ELR (cell line): ENCODE measurements at places on chromosomes 3 and 15.

DNA sequence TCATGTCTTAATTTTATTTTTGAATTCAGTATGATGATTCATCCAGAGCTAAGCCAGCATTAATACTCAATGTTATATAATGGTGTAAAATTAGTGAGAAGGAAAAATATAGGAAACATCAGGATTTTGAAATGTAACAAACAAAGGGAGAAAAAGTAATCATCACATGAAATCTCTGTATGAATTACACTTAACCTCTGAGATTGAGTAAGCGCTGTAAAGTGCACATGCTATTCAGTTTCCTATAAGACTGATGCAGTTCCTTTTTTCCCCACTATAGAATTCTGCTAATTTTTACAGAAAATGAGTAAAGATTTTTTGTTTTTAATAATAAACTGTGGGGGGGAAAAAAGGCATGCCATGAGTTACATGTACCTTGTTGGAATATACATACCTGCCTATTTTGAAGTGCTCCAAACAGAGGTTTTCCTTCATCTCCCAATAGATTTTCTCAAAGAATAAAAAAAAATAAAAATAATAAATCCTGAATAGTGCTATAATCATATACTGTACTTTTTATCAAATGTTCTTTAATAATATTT lies 64.0 kb upstream of the TTBK2 start:
- peak; percentile 30 for DNase-seq

DNA sequence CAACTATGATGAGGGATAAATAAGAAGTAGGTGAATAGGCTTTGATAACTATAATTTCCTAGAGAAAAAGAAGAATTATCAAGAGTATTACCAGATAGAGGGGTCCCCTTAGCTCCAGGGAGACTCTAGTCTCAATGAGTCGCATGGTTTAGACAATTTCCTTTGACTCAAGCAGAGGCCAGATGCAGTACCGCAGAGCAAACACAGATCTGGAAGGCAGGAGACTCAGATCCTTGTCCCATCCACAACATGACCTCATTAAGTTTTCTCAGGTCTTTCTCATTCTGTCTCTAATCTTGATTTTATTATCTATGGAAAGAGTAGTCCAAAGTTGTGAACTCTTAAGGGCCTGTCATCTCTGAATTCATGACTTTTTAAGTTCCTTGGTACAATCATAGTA lies 987.9 kb downstream of the NTRK3 start:
- DNase-seq: peak; percentile 62

GRCh38 chr15:40995656-40996055 lies 42.4 kb downstream of the CHAC1 start:
- no peak for DNase-seq

DNA sequence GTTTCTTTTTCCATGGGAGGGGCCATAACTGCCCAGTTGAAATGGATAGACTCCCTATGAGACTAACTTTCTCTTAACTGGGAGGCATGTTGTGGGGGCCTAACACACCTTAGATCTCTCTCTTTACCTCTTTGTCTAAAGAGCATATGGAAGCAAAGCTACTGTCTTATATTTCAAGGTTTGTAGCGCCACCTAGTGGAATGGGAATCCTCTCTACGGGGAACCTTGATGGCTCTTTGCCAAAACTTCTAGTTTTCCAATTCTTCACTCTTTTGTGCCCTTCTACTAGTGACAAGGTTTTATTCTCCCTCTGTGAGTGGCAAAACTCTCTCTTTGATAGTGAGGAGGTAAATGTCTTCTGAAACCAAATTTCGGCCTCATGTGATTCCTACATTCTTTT lies 1030.4 kb upstream of the CADM2 start:
- DNase-seq: peak; percentile 47

DNA sequence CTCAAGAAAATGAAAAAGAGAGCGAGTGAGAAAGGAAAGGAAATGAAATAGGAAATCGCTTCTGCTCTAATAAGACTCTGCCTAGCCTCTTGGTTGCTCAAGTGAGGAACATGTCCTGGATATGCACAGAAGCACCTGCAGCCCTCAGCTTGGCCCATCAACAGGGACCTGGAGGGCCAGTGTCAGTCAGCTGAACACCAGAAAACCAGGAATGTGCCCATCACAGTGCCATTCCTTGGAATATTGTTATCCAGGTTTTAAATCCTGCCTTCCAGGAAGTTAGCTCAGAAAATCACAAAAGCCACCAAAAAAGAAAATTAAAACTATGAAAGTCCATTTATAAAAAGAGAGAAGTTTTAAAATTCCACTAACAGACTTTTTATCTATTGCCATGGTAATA lies 173.4 kb upstream of the TPM1 start:
- no peak for DNase-seq

DNA sequence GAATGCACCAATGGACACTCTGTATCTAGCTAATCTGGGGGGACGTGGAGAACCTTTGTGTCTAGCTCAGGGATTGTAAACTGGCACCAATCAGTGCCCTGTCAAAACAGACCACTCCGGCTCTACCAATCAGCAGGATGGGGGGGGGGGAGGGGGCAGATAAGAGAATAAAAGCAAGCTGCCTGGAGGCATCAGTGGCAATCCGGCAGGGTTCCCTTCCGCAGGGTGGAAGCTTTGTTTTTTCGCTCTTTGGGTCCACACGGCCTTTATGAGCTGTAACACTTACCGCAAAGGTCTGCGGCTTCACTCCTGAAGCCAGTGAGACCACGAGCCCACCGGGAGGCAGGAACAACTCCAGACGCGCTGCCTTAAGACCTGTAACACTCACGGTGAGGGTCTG lies 827.1 kb downstream of the PLOD2 start:
- DNase-seq: no peak

DNA sequence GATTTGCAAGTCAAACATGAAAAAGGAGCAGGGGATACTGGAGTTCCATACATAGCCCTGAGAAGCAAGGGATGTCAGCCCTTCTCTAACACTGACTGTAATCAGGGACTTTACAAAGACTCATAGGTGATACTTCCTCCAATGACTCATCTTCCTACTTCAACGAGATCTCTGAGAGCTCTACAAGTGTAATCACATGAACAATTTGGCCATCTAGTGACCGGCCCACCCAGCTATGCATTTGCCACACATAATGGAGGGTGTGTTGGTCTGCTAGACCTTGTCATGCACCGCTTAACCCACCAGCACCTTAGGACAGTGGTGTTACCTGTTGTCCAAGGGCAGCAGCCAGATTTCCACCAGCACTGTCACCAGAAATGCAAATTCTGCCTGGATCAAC lies 75.3 kb downstream of the NCEH1 start:
- DNase-seq: peak; percentile 87

GRCh38 chr15:85404176-85404917 lies 23.9 kb downstream of the AKAP13 start:
- DNase-seq: no peak

GRCh38 chr3:82265747-82266146 lies 504.3 kb upstream of the GBE1 start:
- no peak for DNase-seq

DNA sequence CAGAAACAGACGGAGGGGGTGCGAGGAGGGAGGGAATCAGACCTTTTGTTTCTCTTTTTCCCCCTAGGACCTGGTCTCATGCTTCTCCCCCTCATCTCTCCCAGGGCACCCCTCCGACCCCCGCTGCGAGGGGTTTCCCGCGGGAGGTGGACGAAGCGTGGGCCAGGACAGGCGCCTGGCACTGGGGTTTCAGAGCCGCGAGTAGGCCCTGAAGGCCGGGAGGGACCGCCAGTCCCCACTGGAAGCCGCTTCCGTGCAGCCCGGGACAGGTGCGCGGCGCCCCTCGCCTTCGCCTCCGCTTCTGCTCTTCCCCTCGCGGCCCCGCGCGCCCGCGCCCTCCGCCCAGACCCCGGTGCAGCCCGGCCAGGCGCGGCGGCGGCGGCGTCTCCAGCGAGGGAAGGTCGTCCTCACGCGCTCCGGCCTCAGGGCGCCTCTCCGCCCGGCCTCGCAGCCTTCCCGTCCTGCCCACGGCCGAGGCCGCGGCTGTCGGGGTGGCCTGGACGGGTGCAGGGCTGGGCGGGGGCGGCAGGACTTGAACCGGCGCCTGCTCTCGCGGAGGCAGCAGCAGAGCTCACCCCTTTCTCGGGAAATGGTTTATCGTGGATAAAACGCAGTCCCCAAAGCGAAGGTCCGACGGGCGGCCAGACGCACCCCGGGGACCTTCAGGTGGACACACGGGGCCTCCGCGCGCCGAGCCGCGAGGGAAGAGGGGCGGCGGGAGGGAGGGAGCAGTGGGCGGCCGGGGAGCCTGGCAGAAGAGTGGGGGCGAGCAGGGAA lies 31.5 kb upstream of the ADAMTS17 start:
- no peak for DNase-seq

DNA sequence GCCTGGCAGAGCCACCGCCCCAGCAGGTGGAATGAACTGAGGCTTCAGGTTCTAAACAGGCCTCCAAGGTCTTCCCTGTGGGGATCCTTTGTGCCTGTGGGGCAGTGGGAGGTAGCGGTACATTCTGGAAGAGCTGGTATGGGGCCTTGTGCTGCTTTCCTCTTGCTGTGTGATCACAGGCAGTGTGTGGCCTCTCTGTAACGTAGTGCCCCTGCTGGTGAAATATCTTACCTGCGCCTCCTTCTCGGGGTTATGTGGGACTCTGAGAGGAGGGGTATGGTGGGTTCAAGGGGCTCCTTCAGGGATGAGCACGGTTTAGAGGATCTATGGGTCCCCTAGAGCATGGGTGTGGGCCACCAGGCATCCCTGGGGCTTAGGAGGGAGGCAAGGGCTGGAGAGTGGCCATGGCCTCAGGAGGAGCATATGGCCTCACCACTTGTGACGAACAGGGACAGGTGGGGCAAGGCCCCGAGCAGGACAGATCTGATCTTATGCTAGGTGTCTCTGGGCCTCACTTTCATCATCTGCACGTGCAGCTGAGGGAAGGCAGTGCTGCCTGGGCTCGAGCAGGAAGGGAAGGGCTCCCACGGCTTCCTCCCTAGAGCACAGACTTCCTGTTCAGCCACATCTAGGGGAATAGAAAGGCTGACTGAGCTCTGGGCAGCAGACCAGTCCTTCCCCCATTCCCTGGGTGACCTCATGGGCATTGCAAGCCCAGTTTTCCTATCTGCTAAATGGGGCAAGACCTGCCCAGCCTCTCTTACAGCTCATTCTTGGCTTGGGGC lies 1.9 kb upstream of the ALS2CL start:
- peak; percentile 23 for DNase-seq

- no peak for DNase-seq
These were observed 9.2 kb upstream of the HHLA2 start for GRCh38 chr3:108287146-108287545.

- peak; percentile 16 for DNase-seq
These were observed 243.6 kb upstream of the LYSMD4 start for GRCh38 chr15:99976811-99977271.

DNA sequence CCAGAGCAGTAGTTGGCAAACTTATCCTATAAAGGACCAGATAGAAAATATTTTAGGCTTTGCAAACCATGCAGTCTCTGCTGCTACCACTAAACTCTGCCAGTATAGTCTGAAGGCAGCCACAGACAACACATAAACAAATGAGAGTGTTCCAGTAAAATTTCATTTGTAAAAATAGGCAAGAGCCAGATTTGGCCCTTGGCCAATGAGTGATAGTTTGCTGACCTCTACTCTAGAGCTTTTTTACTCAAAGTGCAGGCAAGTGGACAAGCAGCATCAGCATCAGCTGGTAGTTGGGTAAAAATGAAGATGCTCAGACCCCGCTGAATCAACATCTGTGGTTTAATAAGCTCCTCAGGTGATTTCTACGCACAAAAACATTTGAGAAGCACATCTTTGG lies 269.8 kb downstream of the NTRK3 start:
- DNase-seq: no peak

GRCh38 chr3:71532639-71533395 lies 50.7 kb downstream of the FOXP1 start:
- DNase-seq: peak; percentile 69
